ENCODE measurements at places on chromosomes 5 and 9. TPM values are rescaled to one million over a fixed set of nuclear protein-coding genes. Genes with fewer than 3 reads are reported as not detected.

The CTXN3 gene
- total RNA-seq = not detected

The LCN12 gene
- total RNA-seq = 2.1 TPM

The IFNA21 gene
- not detected for total RNA-seq

The MEGF10 gene
- total RNA-seq = not detected

The GDA gene
- total RNA-seq = not detected

DNA sequence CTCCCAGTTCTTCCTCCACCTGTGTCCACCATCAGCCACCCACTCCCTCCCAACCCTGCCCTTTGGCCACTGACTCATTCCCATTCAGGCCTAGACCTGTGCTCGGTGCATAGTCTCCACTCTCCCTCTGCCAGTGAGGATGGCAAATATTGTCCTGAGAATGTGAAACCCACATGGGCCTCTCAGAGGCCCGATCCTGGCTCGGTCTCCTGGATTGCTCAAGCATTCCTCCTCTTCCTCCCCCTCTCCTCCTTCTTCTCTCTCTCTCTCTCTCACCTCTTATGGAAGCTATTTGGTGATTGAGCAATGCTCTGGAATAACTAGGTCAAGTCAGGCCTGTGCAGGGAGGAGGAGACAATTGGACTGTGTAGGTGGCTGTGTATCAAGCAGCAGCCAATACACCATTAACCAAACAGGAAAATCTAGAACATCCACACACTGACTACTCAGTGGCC is 99.9 kb downstream of the KLF4 start:
- DNase-seq = no peak
- H3K36me3 ChIP-seq = no peaks in the 10 kb centered on the region
- H3K27me3 ChIP-seq = peaks cover 6% of the 10 kb centered on the region
- no peak overlapping the region for H3K4me3 ChIP-seq

DNA sequence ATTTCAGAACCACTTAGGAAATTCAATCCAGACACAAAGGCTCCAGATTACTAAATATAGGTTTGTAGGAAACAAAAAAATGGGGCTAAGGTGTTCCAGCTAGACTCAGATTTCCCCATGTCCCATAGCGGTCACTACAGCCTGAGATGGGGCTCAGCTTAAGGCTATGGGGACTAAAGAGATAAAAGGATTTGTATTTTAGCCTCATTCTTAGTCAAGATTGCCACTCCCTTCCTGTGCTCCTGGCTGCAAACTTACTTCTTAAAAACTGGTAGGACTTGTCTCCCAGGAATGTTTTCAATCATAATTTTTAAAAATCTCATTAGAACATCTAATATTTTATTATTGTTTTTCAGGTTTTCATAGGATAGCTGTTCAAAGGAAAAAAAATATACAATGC is 253.8 kb upstream of the DAB2 start:
- no peak overlapping the region for H3K27ac ChIP-seq
- no peaks in the 10 kb centered on the region for H3K4me1 ChIP-seq
- no peak for DNase-seq
- peaks cover 18% of the 10 kb centered on the region for H3K27me3 ChIP-seq

- H3K4me3 ChIP-seq = no peak overlapping the region
- H3K27me3 ChIP-seq = no peaks in the 10 kb centered on the region
- H3K36me3 ChIP-seq = peaks cover 41% of the 10 kb centered on the region
Measured at GRCh38 chr5:359301-359897, 37.9 kb downstream of the AHRR start.

DNA sequence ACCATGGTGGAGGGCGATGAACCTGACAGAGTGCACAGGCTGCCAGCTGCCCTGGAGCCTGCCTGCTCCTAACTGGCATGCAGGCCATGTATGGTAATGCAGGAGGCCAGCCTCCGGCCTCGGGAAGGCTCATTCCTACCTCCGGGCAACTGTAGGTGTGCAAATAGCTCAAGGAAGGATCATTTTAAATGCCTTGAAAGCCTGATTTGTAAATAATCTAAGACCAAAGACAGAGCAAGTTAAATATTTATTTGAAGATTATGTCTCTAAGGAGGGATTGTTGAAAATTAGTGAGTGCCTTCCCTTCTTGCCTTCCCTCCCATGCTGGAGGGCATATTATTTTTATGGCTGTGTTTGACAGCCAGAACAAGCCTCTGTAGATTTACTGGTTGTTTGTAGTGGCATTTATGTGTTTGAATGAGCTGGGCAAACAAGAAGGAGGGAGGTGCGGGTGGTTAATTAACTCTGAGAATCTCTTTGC is 285.7 kb upstream of the TUT7 start:
- H3K27ac ChIP-seq = no peak overlapping the region
- no peak overlapping the region for H3K4me3 ChIP-seq
- no peaks in the 10 kb centered on the region for H3K4me1 ChIP-seq
- H3K27me3 ChIP-seq = peaks cover 10% of the 10 kb centered on the region
- no peaks in the 10 kb centered on the region for H3K36me3 ChIP-seq

DNA sequence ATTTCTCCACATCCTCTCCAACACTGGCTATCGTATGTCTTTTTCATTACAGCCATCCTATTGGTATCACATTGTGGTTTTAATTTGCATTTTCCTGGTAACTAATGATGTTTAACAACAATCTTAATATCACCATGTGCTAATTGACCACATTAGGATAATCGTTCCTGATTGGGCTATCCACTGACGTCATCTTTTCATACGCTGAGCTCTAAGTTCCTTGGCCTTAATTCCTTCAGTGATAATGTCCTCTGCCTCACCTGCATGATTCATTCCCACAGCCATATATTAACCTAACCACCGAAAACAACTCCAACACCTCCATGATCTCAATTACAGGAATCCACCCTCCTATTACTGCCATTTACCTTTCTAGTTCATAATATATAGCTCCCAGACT is 547.9 kb upstream of the BRINP1 start:
- H3K36me3 ChIP-seq = no peaks in the 10 kb centered on the region
- no peaks in the 10 kb centered on the region for H3K4me1 ChIP-seq
- no peaks in the 10 kb centered on the region for H3K27me3 ChIP-seq
- DNase-seq = no peak

- H3K27ac ChIP-seq = no peak overlapping the region
- no peak for DNase-seq
- peaks cover 3% of the 10 kb centered on the region for H3K27me3 ChIP-seq
- no peak overlapping the region for H3K4me3 ChIP-seq
- H3K4me1 ChIP-seq = no peaks in the 10 kb centered on the region
- H3K36me3 ChIP-seq = no peaks in the 10 kb centered on the region
Measured at GRCh38 chr5:58211441-58211840, 248.4 kb downstream of the PLK2 start.

- H3K27me3 ChIP-seq = no peaks in the 10 kb centered on the region
- no peak overlapping the region for H3K27ac ChIP-seq
- H3K4me3 ChIP-seq = no peak overlapping the region
- no peak for DNase-seq
- H3K4me1 ChIP-seq = peaks cover 27% of the 10 kb centered on the region
Measured at GRCh38 chr5:111392181-111392580, 120.2 kb downstream of the STARD4 start.

DNA sequence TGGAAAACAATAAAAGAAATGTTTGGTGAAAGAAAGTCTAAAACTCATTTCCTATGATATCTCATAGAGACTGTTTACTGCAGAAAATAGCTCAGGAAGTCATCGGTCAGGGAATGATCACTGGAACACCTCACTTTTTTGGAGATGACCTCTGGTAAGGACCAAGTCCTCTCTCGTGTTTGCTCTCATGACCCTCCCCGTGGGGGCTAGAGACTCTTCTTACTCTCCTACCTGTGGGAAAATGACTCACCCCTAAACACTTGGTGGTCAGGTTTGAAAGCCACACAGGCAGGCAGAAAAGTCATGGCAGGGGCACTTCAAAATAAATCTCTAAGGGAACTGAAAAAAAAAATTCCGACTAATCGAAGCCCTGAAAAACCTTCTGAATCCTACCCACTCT is 48.2 kb downstream of the FAM240B start:
- H3K27me3 ChIP-seq = peaks cover 5% of the 10 kb centered on the region
- no peak overlapping the region for H3K4me3 ChIP-seq
- no peak overlapping the region for H3K27ac ChIP-seq
- H3K4me1 ChIP-seq = peaks cover 8% of the 10 kb centered on the region
- DNase-seq = no peak

- DNase-seq = no peak
- H3K36me3 ChIP-seq = peaks cover 39% of the 10 kb centered on the region
- H3K4me1 ChIP-seq = peaks cover 19% of the 10 kb centered on the region
- no peak overlapping the region for H3K4me3 ChIP-seq
Measured at GRCh38 chr5:139368613-139369012, 14.5 kb downstream of the SLC23A1 start.

DNA sequence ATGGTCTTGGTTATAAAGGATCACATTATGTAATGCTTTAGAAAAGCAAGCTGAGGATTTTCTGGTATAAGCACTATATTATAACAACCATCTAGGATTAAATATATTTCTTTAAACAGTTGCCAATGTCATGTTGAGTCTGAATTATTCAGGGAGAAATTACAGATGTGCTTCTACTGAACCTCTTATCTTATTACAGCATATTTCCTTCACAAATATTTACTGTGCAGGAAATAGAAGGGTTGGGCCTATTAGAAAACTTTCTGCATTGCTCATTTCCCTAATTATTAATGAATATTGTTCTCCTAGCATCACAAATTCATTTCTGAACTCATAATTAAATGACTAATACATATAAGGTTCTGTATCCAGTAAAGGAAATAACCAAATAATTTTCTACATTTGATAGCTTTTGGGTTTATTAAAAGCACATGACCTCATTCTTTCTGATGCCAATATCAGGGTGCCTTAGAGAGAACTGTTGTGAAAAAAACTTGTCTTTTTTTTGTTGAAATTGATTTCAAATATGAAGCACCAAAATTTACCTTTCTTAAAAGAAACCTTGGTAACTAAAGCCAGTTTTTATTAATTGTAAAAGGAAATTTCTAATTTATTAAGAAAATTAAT is 476.8 kb upstream of the PTGER4 start:
- H3K4me1 ChIP-seq = peaks cover 7% of the 10 kb centered on the region
- no peaks in the 10 kb centered on the region for H3K36me3 ChIP-seq
- H3K4me3 ChIP-seq = no peak overlapping the region
- no peak overlapping the region for H3K27ac ChIP-seq

DNA sequence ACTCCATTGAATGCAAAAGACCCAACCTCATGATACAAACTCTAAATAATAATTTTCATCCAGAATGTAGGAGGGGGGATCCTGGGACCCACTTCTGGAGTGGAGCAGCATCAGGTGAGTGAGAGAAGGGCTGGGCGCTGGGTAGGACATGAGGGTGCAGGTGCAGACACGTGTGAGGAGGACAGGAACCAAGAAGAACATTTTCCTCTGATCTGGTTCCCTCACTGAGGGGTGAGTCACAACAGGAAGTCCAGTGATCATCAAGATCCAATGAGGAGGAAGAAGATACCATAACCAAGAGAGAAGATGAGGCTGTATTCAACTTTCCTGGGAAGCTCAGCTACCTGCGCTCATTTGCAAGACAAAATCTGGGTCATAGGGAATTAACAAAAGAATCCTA is 57.4 kb downstream of the SFXN1 start:
- H3K36me3 ChIP-seq = peaks cover 25% of the 10 kb centered on the region
- no peak overlapping the region for H3K4me3 ChIP-seq
- peaks cover 45% of the 10 kb centered on the region for H3K4me1 ChIP-seq
- no peaks in the 10 kb centered on the region for H3K27me3 ChIP-seq

- H3K36me3 ChIP-seq = no peaks in the 10 kb centered on the region
- H3K27me3 ChIP-seq = no peaks in the 10 kb centered on the region
- H3K4me1 ChIP-seq = no peaks in the 10 kb centered on the region
- no peak overlapping the region for H3K27ac ChIP-seq
- no peak for DNase-seq
- no peak overlapping the region for H3K4me3 ChIP-seq
Measured at GRCh38 chr5:173138707-173139106, 5.6 kb upstream of the BNIP1 start.

DNA sequence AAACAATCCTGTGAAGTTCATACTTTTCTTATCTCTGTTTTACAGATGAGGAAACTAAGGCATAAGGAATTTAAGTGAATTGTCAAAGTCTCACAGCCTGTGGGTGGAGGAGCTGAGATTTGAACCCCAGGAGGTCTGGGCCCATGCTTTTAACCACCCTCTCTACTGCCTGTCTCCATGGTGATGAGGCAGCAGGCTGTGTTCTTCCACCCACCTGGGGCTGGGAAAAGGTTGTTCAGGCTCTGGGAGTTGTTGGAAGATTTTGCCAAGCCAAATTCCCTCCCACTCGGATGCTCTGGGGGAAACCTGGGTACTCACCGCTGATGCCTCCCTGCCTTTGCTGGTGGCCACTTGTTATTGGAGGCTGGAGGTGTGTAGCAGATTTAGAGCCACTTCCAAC is 18.3 kb upstream of the SYNPO start:
- H3K4me1 ChIP-seq = peaks cover 20% of the 10 kb centered on the region
- peaks cover 9% of the 10 kb centered on the region for H3K27me3 ChIP-seq
- no peak overlapping the region for H3K4me3 ChIP-seq
- H3K36me3 ChIP-seq = no peaks in the 10 kb centered on the region
- DNase-seq = no peak
- no peak overlapping the region for H3K27ac ChIP-seq

DNA sequence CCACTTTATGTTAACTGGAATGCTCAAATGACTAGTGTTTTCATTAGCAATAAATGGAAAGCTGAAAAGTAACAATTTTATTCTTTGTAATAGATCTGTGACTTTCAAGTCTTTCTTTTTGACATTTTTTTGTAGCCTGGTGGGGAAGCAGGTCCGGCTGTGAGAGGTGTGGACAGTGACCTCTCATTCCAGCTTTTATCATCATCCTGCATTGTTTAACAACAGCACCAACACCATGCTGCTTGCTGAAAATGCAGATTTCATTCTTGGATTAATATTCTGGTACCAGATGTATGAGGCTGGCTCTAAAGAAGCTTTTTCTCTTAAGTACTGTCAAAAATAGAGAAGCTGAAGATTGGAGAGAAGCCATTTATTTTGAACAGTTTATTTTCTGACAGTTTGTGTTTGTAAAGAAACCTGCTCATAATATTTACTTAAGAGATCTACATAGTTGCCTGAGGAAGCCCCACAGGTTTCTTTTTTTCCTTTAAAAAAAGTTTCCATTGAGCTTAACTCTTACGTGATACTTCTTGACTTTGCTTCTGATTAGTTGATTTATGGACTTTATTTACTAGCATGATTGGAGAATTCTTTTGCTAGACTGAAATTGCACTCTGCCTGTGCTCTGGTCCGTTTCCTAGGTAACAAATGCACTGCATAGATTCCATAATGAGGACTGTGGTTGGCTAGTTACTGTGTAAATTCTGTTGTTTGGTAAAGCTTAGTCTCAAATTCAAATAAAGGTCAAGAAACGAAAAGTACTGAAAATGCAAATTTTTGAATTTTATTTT is 3.4 kb downstream of the KIAA1958 start:
- H3K27ac ChIP-seq = no peak overlapping the region
- H3K4me1 ChIP-seq = peaks cover 39% of the 10 kb centered on the region
- no peaks in the 10 kb centered on the region for H3K27me3 ChIP-seq
- no peak for DNase-seq
- H3K36me3 ChIP-seq = peaks cover 28% of the 10 kb centered on the region
- no peak overlapping the region for H3K4me3 ChIP-seq

GRCh38 chr5:167565189-167565954 is 726.1 kb upstream of the WWC1 start:
- DNase-seq = no peak
- no peak overlapping the region for H3K27ac ChIP-seq
- no peaks in the 10 kb centered on the region for H3K36me3 ChIP-seq
- H3K4me3 ChIP-seq = no peak overlapping the region

All from activated CD8-positive, alpha-beta T cell treated with anti-CD3 and anti-CD28 coated beads for 36 hours (primary cell).